ENCODE measurements at places on chromosomes 12 and 14.

GRCh38 chr12:76346236-76346635, 2.0 kb downstream of the BBS10 start:
- no peak for DNase-seq

- no peak for DNase-seq
These were observed 81.8 kb downstream of the SLC38A1 start for GRCh38 chr12:46187023-46187422.

GRCh38 chr12:6466184-6466573, 4.3 kb downstream of the VAMP1 start:
- no peak for DNase-seq

GRCh38 chr12:75781532-75782046, 250.0 kb downstream of the PHLDA1 start:
- DNase-seq: no peak

GRCh38 chr12:71552728-71553501, 110.7 kb downstream of the ZFC3H1 start:
- DNase-seq: no peak

DNA sequence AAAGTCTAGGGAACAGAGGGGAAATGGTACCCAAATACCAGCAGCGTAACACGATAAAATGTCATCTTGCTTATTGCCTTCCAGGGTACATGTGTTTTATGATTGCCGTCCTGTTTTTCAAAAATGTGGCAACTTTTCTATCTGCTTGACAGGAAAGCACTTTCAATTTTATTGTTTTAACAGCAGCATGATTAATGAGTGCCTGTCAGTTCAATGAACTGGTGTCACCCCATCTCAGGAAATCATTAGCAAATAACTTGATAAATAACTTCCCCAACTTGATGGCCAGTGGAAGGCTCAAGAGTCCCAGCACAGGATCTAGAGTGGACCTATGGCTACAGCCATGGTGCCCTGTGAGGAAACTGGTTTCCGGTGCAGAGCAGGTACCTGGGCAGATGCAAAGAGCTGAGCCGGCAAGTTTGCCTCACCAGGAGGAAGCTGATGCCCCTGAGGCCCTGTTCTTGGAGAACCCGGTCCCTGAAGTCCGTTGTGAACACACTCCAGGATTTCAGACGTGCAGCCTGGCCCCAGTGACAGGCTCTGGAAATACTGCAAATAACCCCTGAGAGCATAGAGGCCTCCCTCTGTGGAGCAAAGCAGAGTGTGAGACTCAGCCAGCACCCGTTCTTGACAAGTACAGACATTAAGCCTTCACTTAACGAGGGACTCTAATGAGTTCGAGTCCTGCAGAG, 173.5 kb upstream of the SFSWAP start:
- no peak for DNase-seq

DNA sequence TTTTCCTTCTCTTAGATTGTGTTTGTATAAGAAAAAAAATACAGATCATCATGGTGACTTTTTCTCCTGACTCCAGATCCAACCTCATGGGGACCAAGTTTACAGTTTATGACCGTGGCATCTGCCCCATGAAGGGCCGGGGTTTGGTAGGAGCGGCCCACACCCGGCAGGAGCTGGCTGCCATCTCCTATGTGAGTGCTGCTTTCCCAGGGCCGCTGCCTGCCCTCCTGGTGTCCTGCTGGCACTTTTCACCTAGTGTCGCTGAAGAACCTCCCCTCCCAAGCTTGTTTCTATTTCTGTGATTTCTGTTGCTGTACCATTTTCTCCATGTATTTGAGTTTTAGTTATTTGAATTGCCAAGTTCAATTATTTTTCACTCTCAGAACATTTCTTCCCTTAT, 24.8 kb upstream of the TEAD4 start:
- DNase-seq: no peak

DNA sequence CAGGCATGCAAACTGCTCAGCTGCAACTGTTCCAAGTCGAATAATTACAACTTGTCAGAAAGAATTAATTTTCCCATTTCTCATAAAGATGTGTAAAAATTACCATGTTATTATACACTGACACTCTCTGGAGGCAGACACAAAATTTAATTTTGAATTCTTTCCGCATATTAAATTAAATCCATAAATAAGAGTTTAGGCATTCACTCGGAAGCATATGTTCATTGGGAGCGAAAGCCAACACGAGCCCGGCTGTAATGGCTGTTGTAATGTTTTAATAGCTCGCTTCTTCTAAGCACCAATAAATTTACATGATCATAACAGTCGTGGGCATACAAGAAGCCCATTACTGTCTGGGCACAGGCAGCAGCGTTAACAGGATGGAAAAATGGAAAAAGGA, 189.6 kb upstream of the SOX5 start:
- no peak for DNase-seq

DNA sequence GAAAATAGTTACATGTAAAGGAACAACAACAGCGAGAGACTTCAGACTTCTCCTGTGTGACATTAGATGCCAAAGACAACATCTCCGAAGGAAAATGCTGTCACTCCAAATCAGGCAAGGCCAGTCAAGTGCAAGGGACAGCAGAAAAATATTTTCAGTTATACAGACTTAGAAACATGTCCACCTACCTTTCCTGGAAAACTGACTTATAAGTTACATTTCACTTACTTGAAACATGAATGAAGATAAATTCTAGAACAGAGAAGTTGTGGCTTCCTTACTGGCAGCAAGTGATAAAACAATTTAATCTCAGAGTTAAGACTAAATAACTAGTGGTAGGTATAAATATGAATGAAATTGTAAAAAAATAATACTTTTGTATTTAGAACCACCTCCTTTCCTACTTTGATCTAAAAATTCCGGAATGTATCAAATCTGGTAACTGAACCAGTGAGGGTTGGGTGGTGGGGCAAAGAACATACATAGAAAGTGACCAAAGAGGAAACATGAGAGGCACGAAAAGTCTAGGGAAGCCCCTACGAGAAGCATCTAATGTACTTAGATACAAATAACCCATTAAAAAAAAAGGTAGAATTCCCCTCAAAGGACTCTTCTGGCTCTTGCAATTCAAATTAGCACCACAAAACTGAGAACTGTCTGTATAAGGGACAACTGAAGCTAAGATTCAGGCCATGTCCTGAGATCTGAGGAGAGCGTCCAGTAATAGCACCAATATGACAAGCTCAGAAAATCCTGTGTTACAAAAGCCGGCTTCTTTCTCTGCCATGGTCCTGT, 21.2 kb downstream of the MTHFD1 start:
- no peak for DNase-seq

DNA sequence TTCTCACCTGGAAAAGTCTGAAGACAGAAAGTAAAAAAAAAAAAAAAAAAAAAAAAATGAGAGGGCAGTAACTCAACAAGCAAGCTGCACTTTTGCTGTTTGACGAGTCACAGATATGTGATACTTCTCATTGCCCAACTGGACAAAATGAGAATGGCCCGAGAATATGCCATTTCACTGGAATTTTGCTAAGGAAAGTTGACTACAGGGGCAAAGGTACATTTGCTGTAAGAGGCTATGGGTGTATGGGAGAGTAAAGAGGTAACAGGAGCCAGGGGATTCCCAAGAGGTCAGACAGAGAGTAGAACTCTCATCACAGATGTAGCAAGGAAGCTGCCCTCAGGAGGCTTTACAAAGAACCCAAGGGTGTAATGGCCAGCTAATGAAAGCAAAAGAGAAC, 22.9 kb downstream of the KIF21A start:
- DNase-seq: no peak

DNA sequence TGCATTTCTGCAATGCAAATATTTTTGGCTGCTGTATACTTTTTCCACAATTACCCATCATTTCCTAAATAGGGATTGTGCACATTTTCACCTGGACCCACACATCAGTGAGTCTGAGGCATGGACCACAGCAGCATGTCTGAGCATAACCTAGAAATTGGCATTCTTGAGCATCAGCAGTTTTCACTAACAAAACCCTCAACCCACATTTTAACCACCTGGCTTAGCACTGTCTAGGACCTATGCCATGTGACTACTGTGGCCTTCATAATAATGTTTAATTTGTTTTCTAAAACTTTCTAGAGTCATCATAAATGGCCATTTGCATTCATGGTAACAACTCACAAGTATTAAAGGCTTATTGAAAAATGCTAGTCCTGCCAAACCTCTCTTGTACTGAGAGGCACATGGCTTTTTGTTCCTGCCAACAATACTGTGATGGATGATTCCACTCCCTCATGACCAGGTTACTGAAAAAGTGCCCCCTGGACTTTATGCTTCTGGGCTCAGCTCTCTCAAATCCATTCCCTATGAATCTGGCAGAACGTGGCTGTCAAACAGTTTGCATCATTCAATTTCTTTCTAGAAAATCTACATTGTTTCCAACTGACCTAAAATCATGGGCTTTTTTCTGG, 240.0 kb downstream of the MDGA2 start:
- no peak for DNase-seq

GRCh38 chr12:131682510-131682895, 28.4 kb upstream of the SFSWAP start:
- peak; percentile 49 for DNase-seq

- DNase-seq: peak; percentile 87
These were observed 84.1 kb upstream of the RESF1 start for GRCh38 chr12:31874961-31875608.

DNA sequence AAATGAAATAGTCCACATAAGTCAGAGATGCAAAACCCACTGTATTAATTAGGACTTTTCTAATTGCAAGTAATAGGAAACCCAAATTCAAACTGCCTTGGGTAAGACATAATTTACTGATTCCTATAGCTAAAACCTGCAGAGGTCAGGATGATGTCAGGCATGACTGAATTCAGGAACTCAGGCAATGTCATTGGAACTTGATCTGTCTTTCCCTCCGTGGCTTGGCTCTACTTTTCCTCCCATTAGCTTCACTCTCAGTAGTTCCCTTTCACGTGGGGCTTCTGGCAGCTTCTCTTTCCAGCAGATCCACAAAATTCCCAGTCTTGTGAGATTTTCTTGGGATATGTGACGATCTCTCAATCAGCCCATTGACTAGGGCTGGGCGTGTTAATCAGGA, 2.4 kb upstream of the JDP2 start:
- DNase-seq: no peak

- DNase-seq: no peak
These were observed 72.2 kb downstream of the EP400 start for GRCh38 chr12:132021965-132022364.

GRCh38 chr12:42728770-42729534, 139.4 kb upstream of the PRICKLE1 start:
- DNase-seq: no peak

DNA sequence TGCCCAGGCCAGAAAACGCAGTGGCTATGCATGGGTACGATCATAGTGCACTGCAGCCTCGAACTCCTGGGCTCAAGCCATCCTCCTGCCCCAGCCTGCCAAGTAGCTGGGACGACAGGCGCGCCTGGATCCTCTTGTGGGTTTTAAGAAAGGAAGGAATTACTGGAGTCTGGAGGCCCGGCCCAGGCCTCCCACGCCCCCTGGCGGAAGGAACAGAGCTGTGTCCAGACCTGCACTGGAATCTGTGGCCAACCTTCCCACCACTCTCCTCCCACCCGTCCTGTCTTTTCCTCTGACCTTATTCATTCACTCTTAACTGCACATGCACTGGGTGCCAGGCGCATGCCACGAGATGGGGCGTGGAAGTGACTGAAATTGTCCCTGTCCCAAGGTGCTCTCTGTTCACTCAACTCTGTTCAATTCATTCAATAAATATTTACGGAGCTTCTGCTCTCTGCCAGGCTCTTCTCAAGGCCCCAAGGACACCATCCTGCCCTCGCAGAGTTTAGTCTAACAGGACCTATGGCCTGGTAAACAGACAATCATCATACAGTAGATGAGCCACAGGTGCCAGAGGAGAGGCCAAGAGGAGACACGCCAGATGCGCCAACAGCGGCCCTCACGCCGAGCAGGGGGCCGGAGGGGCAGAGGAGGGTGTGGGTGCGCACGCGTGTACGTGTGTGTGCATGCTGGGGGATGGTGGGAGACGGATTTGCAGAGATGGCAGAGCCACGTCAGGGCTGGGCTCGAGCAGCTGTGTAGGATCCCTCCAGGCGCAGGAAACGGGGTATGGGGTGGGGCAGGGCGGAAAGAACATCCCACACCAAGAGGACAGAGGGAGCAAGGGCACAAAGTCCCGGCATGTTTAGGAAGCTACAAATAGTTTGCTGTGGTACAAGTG, 13.7 kb upstream of the TMEM106C start:
- peak; percentile 47 for DNase-seq

DNA sequence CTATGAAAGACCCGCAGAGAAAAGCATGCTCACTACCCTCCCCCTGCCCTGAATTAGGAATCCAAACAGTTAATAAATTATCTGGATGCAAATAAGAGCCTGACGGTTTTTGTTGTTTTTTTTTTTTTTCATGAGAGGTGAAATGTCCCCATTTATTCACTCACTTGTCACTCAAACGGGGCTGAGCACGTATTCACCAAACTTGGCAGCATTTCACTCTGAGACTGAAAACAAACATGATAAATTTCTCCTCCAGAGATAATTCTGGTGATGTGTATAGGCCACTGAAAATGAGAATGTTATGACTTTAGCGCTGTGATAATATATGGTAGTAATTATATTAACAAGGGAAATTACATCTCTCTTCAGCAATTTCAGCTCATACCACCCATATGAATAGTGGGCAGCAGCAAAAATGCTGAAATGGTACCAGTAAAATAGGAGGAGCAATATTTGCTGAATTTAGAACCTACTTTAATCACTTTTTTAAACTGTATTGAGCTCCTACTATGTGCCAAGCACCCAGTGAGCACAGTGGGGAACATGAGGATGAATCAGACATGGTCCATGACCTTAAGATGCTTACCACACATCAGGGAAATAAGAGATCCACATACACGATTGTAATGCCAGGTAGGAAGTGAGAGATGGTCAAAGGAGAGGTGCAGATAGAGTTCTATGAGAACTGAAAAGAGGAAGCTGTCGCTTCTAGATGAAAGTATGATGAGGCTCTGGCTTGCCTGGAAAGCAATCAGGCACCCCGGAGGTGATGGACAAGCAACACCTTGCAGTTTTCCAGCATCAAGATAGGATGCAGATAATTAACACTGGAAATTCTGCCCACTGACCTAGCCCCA, 286.5 kb upstream of the TMPO start:
- DNase-seq: no peak

GRCh38 chr14:101121508-101122139, 218.1 kb upstream of the RTL1 start:
- no peak for DNase-seq

DNA sequence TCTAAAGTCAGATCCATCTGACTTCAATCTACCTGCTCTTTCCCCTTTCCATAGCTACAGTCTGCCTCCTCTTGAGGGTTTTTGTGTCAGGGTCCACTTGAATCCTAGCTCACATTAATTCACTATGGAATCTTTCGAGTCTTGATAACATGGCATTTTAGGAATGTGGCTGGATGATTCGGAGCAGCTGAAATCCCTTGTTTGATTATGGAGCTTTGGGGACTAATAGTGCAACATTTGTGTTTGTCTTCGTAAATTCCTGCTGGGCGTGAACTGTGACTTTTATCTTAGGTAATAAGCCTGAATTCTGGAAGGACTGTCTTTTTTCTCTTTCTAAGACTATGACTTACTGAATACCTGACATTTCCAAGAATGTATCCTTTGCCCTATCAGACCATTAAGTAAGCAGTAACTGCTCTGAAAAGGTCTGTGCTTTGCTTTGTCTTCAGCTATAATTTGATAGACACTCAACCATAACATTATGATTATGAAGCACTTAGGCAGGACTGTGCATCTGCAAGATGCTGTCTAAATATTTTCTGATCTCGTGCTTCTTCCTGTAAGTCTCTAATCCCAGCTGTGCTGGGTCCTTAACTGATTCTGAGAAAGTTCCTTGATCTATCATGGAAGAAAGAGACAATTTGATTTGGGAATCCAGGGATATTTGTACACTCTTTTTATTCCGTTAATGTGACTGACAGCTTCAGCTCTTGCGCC, 19.0 kb upstream of the PELI2 start:
- no peak for DNase-seq

GRCh38 chr14:26905229-26905628, 307.4 kb upstream of the NOVA1 start:
- DNase-seq: no peak
